ENCODE measurements at places on chromosomes 2 and 18.

DNA sequence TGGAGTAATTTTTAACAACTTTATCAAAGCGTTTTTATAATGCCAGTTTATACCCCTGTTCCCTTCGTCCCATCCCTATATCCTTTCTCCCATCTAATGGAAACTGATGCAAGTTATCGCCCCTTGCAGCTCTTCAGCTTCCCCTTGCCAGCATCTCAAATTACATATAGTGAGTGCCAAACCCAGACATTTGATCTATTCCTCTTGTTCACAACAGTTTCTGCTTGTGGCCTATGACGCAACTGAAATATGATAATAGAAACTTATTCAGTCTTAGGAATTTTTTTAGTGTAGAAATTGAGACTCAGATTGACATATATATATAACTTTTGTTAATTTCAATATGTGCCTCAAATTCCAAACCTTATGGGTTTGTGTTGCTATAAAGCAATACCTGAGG is 562.2 kb upstream of the VWC2L start:
- no peak for DNase-seq

- no peak for DNase-seq
Observed at GRCh38 chr18:32011193-32011592, 7.4 kb upstream of the RNF125 start.

- DNase-seq, result no peak
Observed at GRCh38 chr2:19818039-19818438, 83.7 kb downstream of the TTC32 start.

DNA sequence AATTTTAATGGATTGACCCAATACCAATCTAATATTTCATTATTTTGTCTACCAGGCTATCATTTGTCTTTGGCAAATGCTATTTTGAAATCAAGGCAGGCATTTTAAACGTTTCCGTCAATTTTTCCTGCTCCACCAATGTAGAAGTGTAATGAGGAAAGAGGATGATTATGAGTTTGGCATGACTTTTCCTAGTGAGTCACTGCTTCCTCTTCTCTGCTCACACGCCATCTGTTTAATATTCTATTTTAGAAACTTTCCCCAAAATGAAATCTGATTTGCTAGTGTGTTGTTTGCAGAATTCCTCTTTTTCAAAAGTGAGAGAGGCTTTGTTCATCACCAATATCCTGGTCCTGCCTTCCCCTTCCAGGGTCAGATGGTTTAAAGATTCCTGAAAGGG is 42.5 kb upstream of the PID1 start:
- DNase-seq, result no peak

- DNase-seq, result no peak
Observed at GRCh38 chr18:35542356-35542755, 39.2 kb upstream of the GALNT1 start.
